NCI-H226 (cell line): ENCODE measurements at places on chromosomes 6 and 20.

DNA sequence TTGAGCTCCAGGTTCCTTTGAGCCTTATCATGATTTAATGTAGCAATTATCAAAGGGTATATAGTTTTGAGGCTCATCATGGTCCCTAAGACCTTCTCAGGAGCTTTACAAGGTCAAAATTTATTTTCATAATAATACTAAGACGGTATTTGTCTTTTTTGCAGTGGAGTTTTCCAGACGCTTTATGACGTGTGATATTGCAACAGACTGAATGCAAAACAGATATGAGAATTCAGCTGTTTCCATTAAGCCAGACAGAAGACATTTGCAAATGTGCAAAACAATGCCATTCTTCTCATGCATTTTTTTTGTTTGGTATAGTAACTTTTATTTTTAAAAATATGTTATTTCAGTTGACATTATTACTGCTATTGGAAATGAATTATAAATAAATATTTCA is 24.7 kb upstream of the CNKSR3 start:
- no peak for DNase-seq

- DNase-seq = no peak
Measured at GRCh38 chr6:151409679-151410078, 18.3 kb upstream of the ZBTB2 start.

- peak; percentile 26 for DNase-seq
Measured at GRCh38 chr6:1296542-1296941, 15.4 kb upstream of the FOXQ1 start.

GRCh38 chr6:704046-704445 is 11.1 kb upstream of the EXOC2 start:
- DNase-seq = no peak

- no peak for DNase-seq
Measured at GRCh38 chr6:15643542-15643941, 19.3 kb downstream of the DTNBP1 start.

GRCh38 chr6:38352636-38353035 is 287.1 kb downstream of the BTBD9 start:
- no peak for DNase-seq

GRCh38 chr6:93059911-93060310 is 359.4 kb downstream of the EPHA7 start:
- no peak for DNase-seq

DNA sequence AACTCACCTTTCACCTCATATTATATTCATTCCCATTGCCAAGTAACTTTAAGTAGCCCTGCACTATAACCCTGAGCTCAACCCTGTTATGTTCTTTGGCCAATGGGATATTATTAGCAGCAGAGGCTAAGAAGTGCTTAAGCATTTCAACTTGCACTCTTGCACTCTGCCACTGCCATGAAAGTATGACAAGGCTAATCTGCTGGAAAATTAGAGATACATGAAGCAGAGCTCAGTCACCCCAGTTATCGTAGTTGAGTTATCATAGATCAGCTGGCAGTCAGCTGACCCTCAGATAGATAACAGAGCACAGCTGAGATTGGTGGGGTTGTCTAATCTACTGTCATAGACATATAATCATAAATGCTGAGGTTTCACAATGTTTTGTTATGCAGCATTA is 209.4 kb upstream of the RUNX2 start:
- no peak for DNase-seq

DNA sequence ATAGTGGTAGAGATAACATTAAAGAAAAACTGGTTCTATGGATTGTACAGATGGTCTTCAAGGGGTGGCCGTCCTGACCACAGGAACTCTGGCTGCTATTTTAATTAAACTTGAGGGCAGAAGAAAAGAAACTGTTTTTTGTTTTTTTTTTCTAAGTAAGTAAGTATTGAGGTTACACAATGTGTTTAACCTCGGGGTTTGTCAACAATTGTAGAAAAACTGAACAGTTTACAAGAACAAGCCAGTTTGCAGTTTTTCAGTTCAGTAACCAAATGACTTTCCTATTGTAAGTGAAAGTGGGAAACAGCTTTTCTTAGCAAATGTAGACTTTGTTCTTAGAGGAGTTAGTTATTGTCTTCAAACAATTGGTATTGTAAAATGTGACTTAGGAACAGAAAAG is 77.0 kb downstream of the PLCB1 start:
- no peak for DNase-seq

DNA sequence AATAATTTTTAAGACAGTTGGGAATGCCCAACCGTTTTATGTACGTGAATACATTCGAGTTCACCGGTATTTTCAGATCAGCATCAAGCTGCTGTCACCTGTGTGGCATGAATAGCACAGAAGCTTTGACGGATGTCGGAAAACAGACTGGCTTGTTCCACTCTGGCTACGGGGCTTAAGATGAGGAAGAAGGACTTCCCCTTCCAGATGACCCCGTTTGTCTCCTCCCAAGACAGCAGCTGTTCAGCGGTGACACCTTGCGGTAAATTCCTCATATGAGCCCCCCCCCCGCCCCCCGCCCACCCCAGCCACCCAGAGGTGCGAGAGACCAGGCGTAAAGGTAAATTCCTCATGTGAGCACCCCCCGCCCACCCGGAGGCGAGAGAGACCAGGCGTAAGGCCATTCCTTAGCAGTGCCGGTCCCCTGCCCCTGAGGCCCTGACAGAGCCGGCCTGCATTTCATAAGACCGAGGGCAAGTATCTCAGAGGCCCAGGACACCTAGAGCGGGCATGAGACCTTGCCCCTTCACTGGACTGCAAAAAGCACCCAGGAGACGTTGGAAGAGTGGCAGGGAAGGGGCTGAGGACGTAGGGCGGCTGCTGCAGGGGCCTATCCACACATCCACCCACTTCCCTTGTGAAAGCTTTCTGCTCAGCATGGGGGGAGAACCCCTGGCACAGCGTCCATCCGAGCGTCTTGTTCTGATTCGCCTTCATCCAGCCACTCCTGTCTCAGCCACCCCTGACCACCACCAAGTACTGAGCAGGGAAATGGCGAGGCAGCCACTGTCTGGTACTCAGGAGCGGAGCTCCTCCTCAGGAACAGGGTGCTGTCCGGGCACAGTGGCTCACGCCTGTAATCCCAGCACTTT is 7.3 kb upstream of the PCMTD2 start:
- no peak for DNase-seq

DNA sequence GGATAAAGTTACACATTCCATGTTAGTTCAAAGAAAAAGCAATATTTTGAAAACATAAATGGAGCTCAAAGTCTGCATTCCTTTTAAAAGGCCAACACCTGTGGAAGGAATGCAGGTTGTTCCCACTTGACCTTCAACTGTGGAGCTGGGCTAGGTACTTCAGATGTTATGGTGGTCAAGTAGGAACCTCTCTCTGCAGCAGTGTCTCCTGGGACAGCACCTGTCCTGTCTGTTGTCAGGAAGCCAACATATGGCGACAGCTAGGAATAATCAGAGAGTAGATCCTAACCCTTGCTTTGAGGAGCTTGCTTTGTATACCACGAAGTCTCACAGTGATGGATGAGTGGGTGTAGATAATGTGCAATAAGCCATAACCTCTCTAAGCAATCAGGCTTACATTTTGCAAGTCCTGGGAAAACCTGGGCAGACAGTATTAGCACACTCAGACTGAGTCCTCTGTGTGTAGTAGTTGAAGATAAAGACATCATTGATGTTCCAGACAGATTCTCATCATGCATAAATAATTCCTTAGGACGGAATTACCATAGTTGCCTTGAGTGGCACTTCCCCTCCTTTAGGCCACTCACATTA is 347.5 kb downstream of the PRL start:
- DNase-seq = peak; percentile 20

- DNase-seq = no peak
Measured at GRCh38 chr20:61644378-61645076, 392.5 kb downstream of the CDH4 start.

DNA sequence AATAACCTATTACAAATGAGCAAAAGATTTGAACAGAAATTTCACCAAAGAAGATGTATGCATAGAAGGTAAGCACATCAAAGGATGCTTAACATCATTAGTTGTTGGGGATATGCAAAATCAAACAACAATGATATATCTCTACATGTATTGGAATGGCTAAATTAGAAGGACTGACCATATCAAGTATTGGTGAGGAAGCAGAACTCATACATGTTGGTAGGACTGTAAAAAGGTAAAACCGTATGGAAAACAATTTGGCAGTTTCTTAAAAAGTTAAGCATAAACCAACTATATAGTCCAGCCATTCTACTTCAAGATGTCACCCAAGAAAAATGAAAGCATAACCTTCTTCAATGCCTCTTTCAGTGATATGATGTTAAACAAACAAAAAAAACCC is 114.0 kb downstream of the MYB start:
- no peak for DNase-seq
